Activated naive CD4-positive, alpha-beta T cell treated with anti-CD3 and anti-CD28 coated beads, Interleukin-2, amount 50 U/mL, for 16 hours (primary cell): ENCODE measurements at places on chromosomes 6 and 20.

GRCh38 chr6:138885156-138885819 is 89.4 kb downstream of the ECT2L start:
- no peak for DNase-seq

DNA sequence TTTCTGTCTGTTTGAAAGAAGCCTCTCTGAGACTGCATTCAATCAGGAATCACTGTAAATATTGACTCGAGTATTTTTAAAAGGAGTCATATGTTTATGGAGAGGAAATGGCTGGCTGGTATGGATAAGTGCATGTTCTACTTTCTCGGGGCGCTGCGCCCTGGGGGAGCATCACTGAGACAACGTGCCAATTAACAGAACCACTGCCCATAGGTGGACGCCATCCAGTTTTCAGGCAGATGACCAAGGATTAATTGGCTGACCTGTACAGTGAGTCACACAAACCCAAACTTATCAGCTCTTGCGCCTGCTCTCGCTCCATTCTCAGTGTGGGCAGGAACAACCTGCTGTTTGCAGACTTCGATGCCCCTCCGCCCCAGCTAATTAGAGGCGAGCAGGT is 571.2 kb downstream of the QKI start:
- no peak for DNase-seq

GRCh38 chr6:142843361-142843760 is 101.6 kb downstream of the HIVEP2 start:
- DNase-seq, result no peak

- DNase-seq, result no peak
Observed at GRCh38 chr20:50431066-50431450, 79.1 kb upstream of the PTPN1 start.

DNA sequence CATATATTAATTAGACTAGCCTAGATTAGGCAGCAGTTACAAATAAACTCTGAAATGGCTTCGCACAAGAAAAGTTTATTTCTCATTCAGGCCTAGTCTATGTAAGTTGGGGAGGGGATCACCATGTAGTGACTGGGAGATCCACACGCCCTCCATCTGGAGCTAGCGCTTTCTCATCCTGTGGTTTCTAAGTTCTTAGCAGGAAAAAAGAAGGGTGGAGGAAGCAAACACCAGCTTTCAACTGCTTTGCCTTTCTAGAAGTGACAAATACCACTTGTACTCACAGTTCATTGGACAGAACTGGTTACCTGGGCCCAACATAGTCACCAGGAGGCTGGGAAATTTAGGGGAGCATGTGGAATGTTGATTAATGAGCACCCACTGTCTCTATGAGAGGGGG is 46.6 kb downstream of the NDUFAF5 start:
- no peak for DNase-seq

DNA sequence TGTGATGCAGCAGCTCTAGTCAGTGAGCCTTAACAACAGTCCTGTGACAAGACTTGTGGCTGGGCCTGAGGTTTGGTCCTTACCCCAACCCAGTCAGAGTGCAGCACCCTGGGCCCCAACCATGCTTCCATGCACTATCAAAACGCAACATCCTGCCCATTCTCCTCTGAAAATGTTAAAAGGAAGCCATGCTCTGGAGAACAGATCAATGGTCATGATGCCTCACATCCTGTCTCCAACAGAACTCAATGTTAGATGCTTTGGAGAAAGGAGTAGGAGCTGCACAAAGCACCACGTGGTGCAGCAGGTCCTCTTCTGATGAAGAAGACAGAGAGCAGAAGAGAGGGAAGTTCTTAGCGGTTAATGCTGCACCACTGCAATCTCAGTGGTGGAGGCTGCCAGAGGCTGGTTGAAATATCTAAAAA is 41.9 kb downstream of the TRAM2 start:
- DNase-seq, result no peak

GRCh38 chr6:99575544-99576227 is 7.2 kb upstream of the CCNC start:
- DNase-seq, result no peak

DNA sequence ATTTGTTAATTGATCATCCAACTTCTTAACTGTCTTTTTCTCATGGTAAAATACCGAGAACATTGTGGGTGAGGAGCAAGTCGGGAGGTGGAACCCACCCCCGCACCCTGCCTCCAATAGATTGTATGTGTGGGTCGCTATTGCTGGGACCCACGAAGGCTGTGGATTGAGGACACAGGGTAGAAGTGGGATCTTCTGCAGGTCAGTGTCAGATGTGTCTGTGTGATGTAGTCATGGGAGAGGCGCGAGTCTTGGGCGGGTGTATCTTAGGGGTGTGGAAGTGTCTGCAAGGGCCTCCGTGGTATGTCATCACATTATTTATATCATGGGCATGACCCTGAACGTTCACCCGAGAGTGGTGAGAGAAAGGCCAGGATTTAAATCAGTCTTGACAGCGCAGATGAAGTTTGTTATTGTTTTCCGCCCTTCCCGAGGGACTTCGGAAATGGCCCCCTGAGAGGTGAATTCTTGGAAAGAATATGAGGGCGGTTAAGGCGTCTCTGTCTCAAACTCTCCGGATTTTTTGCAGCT is 472 bp upstream of the PAQR8 start:
- DNase-seq, result peak; percentile 15

DNA sequence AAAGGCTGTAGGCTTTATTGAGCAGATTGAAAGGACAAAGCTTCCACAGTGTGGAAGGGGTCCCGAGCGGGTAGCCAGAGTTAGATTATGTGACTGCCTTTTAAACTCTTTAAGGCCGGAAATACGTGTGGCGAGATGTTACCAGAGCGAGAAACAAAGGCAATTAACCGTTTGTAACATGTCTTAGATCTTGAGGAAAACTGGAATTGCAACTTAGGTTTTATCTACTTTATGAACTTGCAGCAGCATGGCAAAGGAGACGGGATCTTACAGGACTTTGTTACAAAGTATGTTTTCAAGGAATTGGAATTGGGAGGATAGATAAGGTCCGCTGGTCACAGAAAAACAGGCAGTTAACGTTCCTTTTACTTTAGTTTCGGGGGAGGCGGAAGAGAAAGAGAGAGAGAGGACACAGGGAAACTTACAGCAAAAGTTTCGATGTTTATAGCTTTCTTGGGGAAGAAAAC is 594.7 kb upstream of the ADGRB3 start:
- DNase-seq, result no peak

- no peak for DNase-seq
Observed at GRCh38 chr6:51021171-51021570, 202.5 kb downstream of the TFAP2B start.

DNA sequence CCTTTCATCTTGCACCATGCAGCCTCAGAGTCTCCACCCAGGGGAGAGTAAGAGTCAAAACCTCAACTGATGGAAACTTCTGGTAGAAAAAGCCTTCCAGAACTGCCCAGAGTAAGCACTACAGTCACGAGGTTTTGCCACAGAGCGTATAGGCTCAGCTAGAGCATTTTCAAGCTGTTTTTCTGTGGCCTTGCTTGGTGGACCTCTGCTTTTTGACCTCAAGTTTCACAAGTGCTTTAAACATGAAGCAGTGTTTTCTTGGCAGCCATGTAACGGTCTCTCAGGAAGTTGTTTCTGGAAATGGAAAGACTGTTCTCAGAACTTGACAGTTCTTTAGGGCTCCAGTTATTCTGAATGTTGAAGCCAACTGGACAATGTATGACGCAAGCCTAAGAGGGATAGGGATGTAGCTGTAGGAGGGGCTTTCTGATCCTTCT is 146.5 kb downstream of the ZDHHC14 start:
- DNase-seq, result no peak

DNA sequence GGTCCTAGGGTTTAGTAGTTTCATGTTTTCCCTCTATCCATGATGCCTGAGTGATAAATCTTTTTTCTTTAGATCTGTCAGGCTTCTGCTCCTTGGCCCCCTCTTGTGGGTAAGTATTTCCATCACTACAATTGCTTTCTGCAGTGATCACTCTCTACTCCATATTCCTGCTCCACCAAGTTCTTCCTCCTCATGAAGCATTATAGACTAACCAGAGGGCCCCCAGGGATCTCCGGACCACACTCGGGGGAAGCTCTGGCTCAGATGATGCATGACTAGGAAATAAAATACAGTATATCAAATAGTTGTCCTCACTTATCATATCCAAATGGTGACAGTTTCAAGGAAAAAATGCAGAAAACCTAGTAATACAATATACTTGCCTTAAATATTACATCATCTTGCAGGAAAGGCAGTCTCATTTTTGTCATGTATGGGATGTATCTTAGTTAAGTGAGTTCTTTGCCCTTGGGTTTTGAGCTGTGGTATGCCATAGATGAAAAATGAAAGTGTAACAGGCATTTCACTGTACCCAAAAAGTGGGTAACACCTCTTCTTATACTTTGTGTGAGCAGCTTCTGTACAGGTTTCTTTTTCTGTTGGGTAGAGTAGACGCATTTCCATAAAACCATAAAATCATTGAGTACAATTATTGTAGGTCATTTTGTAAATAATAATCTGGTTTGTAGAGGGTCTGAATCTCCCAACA is 200.9 kb upstream of the EYA4 start:
- no peak for DNase-seq

DNA sequence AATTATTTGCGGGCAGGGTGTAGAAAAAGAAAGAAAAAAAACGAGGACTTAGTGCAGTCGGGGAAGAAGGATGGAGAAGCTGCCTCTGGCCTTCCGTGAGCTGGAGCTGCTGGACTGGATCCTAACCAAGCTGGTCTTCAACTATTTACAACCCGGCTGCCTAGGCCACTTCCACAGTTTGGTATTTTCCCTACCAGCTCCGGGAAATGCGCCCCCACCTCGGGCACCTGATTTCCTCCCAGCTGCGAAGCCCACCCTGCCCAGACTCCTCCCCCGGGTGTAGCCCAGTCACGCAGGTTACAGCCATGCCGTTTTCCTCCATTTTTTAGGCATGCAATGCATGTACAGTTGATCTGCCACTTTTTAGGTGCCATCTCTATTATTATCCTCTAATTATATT is 21.2 kb downstream of the THEMIS start:
- peak; percentile 23 for DNase-seq

DNA sequence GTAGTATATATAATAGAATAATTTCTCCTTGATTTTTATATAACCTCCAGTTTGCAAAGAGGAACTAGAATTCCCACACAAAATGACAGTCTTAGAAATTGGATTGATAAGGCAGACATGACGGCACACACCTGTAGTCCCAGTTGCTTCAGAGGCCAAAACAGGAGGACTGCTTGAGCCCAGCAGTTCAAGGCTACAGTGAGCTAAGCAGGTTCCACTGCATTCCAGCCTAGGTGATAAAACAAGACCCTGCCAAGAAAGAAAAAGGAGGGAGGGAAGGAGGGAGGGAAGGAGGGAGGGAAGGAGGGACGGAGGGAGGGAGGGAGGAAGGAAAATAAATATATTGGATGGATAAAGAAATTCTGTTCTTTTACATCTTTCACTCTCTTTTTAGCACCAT is 77.6 kb upstream of the SASH1 start:
- no peak for DNase-seq
